NK-92 treated with Interleukin-12 subunit alpha and Interleukin-12 subunit beta, amount 100 ng/mL, for 24 hours (cell line): ENCODE measurements at places on chromosomes 1 and 21.

DNA sequence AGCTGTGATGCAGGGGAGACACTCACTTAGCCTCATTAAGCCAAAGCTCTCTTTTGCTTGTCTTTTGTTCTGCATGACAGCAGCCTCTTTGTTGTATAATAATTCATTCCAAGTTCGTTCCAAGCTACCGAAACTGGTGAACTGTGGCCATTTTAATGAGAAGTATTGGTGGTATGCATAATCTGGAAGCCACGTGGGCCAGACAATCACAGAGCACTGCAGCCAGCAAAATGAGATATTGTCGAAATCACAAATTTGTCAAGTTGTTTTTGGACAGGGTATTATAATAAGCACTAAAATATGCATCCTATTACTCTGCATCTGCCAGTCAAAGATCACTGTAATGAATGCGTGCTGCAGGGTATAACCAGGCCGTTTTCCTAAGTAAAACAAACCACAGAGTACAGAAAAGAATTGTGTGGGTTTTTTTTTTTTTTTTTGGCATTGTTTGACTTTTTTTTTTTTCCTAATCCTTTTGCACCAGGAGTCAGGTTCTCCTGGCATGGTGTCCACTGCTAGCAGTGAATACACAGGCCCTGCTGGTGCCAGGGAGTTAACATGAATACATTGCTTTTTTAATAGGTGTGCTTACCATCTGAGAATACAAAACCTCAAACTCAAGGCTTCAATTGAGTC lies 423.9 kb downstream of the PTBP2 start:
- DNase-seq = no peak

DNA sequence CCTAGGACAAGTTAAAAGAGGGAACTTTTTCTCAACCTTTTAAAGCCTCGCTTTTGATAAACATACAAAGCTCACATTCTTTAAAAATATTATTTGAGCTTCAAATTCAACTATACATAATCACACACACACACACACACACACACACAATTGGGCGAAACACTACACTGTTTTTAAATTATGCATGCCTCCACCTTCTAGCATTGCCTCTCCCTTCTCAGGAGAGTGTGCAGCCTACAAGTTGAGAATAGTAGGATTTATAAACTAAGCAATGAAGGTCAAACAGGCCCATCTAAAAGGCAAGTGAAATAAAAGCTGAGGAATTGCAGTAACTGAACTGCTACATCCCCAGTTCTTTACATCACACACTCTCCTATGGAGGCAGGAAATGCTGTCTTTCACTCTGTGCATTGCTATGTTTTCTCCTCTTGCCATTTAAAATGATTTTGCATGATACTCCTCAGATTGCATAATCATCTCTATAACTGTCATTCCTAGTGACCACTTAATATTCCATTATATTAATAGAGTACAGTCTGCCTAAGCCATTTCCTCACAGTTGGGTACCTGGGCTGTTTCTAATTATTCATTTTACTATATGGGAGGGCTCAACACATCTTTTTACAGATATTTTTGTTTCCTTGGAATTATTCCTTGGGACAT lies 92.5 kb upstream of the KCNE2 start:
- DNase-seq = no peak

- DNase-seq = no peak
Observed at GRCh38 chr1:14415396-14415795, 183.1 kb upstream of the KAZN start.

- no peak for DNase-seq
Observed at GRCh38 chr21:45359451-45360217, 45.3 kb upstream of the COL18A1 start.

GRCh38 chr1:154405747-154406571 lies 816 bp downstream of the IL6R start:
- no peak for DNase-seq
